Trophoblast cell (in vitro differentiated cells and primary cell): ENCODE measurements at places on chromosomes 2 and 18.

GRCh38 chr2:85577386-85578242 is at the start of gene VAMP8:
Gene VAMP8, plus strand, starts transcription at chr2:85577586. Its CDS starts 61 bp downstream, at chr2:85577647.
- peak; percentile 89 for DNase-seq

DNA sequence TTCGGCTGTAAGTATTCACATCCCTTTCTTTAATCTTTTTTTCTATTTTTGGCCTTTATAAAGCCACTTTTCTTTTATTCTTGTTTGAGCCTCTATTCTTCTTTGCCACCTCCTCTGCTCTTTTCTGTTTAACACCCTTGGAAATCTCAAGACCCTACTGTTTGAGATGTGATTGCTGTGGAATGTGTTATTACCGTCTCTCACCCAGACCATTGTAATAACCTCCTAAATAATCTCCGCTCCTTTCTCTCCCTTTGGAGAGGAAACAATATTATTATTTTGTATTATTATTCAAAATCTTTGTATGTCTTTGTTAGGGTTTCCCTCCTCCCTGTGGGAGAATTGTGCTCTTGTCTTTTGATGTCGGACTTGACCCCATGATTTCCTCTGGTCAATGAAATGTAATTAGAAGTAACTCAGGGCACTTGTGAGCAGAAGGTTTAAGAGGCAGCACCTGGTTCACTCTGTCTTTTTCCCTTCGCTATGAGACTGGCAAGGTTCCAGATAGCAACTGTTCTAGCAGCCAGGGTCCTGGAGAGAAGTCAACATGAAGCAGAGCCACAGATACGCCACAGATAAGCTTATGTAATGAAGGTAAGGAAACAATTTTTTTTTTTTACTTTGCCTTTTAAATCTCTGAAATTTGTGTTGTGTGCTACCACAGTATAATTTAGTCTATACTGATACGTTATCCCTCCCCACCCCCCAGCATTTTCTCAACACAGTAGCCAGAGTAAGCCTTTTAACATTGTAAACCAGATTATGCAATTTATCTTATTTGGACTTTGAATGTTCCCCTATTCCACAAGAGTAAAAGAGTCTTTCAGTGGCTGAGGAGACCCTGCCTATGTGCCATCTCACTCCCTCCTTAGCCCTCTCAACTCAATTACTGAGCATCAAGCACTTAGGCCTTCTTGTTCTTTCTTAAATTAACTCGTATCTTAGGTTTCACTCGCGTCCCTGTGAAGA is 601.2 kb upstream of the ZNF804A start:
- DNase-seq = no peak

DNA sequence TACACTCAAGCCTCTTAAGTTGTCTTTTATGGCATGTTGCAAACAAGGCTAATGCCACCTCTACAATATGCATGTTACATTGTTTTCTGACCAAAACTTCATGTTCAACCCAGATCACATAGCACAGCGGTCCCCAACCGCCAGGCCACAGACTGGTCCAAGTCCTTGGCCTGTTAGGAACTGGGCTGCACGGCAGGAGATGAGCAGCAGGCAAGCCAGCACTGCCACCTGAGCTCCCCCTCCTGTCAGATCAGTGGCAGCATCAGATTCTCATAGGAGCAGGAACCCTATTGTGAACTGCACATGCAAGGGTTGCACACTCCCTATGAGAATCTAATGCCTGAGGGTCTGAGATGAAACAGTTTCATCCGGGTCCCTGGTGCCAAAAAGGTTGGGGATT is 324.8 kb upstream of the CHAC2 start:
- DNase-seq = no peak

GRCh38 chr2:11678306-11678960 is 8.4 kb upstream of the NTSR2 start:
- no peak for DNase-seq

GRCh38 chr2:204972606-204973336 is 427.5 kb downstream of the PARD3B start:
- no peak for DNase-seq

DNA sequence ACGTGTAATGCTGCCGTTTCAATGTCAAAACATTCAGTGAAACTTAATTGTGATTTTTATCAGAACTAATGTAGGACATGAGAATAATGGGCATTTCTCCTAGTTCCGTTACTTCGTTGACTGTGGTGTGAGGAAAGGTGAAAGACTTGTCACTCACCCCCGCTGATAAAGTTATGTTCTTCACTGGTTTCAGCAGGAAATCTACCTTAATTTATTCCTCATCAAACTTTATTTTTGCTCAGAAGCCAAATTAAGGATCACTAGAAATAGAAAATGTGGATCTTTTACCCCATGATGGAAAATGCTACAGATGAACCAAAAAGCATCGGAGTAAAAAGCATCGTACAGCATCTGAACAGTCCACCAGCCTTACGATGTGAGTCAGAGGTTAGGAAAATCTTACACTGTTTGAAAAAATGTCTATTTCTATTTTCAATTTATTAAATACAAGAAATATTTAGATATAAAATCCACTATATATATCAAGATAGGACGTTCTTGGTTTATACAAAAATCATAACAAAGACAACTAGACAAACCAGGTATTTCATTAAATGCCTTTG is 1.0 kb upstream of the ROCK1 start:
- DNase-seq = no peak

DNA sequence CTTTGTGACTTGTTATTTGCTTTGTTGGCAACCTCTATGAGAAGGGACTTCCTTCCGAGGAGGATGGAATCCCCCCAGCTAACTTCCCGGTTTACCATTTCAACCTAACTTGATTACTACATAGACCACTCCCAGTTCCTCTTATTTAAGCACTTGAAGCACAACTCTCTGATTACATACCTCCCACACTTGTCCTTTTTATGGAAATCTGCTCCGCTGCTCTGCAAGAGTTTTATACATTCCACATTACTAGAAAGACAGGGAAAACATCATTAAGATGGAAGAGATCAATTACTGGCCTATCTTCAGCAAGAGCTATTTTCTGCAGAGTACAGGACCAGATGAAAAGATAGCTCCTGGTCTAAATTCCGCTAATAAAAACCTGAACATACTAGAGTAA is 160.0 kb upstream of the PGAP1 start:
- no peak for DNase-seq

- DNase-seq = no peak
Measured at GRCh38 chr2:14614017-14614416, 18.5 kb upstream of the LRATD1 start.

DNA sequence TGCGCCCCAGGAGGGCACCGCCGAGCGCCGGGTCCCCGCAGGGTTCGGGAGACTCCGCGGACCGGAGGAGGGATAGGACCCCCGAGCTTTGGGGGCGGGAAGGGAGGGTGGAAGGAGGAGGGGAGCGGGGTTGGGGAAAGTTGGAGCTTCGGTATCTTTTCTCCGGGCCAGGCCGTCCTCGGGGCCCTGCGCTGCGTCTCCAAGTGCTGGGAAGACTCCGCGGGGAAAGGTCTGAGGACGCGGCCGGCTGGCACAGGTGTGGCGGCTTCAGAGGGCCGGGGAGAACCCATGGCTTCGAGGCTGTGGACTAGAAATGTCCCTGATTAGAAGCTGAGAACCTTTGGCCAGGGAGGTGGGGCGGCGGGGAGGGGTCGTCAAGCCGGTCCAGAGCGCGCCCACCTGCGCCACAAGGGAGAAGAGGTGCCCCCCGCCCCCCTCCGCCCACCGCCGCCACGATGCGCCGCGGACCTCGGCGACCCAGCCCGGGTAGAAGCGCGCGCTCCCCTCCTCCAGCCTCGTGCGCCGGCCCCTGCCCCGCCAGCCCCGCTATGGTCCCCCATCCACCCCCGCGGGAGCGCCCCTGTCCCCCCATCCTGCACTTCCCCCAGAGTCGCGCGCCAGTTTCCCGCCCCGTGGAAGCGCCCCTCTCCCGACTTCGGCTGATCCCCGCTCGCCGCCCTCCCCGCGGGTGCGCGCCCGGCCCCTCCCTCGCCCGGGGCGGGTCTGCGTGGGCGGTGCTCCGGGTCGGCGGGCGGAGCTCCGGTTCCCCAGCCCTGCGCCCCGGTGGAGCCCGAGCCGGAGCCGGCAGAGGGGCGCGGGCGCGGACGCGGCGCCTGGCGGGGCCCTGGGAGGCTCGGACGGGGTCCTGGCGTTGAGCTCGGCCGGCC is at the start of gene SNTG2:
SNTG2 (plus strand) TSS at position 770 of the 887 bp plus-strand sequence. CDS start 148 bp downstream, outside the sequence.
- no peak for DNase-seq

- DNase-seq = no peak
Measured at GRCh38 chr2:120570546-120570945, 165.1 kb upstream of the GLI2 start.

- DNase-seq = peak; percentile 32
Measured at GRCh38 chr2:42141687-42142546, 27.2 kb upstream of the EML4 start.

DNA sequence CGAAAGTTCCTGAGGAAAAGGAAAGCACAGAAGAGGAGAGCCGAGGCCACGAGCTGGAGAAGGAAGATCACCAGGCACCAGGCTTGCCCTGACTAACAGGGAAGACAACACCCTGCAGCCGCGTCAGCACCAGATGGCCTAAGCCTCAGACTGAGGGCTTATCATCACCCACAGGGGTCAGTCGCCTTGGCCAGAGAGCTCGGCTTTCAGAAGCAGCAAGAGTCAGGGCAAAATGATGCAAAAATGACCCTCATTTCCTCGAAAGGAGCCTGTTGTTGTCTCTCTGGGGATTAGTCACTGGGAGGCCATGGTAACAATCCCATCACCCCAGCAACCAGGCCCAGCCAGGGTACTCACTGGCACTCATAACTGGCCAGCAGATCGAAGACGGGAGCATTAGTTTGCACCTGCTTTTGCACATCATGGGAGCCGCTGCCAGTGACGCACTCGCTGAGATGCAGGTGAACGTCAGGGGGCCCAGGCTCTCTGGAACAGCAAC is 42.7 kb upstream of the ZFP36L2 start:
- peak; percentile 37 for DNase-seq

- no peak for DNase-seq
Measured at GRCh38 chr18:46866523-46866922, 50.8 kb downstream of the PIAS2 start.

- peak; percentile 41 for DNase-seq
Measured at GRCh38 chr2:215098875-215099274, 39.6 kb downstream of the ABCA12 start.

DNA sequence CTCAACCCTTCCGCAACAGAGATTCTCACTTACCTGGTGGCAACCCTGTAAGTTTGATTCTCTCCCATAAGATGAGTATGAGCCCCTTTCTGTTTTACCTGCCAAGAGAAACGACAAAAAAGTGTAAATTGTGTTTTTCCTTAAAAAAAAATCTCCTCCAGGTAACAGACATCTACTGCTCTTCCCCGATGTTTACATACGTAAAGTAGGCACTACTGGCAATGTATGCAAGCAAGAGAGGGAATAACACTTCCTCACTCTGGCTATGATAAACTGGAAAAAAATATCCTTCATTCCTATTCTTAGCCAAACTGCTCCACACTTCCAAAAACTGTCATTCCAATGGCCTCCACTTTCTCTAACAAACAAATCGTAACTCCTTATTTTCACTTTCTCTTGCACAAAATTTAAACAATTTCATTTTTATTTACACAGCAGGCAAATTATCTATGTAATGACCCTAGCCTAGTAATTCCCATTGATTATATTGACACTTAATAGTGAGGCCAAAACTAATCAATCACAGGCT is 184.5 kb downstream of the TCF4 start:
- no peak for DNase-seq

DNA sequence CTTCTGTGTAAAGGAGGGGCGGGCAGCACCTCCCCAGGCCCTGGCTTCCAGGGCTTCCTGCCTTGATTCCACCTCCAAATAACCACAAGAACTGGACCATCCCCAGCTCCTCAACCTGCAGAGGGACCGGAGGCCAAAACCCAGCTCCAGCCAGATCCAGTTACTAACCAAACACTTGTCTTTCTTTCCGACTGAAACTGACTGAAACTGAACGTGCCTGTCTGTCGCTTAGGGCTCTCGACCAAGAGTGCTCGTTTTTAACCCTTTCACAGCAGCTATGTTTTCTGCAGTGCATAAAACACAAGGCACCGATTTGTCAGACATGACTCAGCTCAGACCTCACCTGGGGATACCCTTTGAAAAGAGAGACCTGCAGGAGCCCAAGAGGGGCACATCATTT is 249.9 kb upstream of the SIX2 start:
- DNase-seq = no peak

GRCh38 chr2:33059471-33060156 is 112.9 kb downstream of the LTBP1 start:
- no peak for DNase-seq

GRCh38 chr2:173419506-173419905 is 64.8 kb downstream of the CDCA7 start:
- DNase-seq = no peak

DNA sequence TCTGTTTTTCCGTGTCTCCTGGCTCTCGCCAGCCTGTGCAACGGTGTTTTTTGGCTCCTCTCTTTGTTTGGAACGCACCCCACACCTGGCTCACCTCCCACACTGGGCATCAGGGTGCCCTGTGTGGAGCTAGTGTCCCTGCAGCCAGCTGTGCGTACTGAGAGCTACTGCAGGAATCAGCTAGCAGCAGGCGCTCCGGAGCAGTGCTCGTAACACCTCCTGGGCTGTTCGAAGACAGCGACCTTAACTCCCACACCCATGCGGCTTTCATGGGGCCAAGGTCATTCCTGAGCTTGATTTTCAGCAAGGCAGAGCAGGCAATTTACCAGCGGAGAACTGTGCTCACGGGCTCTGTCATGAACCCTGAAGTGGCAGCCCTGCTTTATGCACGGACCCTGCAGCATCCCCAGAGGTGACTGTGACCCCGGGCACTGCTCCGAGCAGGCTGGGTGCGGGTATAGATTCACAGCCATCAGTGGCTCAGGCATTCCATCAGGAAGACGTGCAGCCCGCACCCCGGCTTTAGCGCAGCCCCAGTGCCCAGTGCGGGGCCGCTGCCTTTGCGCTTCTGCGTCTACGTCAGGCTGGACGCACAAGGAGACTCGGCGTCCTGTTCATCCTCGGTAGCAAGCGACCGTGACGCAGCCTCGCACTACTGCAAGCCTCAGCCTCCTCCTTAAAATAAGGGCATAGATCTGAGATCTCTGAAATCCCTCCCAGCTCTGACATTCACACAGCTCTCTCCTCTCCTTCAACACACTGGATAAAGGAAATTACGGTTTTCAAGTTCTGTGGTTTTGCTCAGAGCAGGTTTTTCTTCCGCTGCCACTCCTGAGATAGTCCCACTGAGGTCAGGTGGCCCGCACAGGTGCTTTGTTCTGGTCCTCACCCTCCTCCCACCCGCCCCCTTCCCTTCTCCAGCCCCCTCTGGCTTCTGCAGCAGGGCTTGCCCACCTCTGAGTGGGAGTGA is 58.2 kb downstream of the ADI1 start:
- no peak for DNase-seq

DNA sequence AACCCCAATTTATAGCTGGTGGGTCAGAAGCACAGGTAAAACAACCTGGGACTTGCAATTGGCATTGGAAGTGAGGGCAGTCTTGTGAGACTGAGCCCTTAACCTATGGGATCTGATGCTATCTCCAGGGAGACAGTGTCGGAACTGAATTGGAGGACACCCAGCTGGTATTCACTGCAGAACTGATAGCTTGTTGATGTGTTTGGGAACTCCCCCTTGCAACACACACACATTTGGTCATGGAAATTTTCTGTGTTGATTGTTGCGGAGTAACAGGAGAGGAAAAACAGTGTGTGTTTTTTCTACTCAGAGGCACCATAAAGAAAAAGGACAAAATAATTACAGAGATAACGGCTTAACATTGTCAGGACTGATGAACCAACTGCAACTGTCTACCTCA is 16.1 kb downstream of the TPGS2 start:
- DNase-seq = peak; percentile 80

- no peak for DNase-seq
Measured at GRCh38 chr2:174959787-174960186, 45.4 kb downstream of the CHN1 start.

- no peak for DNase-seq
Measured at GRCh38 chr2:174217869-174218268, 30.5 kb downstream of the OLA1 start.
